ENCODE measurements at places on chromosomes 13 and 19.

- ATAC-seq = peak; percentile 7
Measured at GRCh38 chr19:35731353-35731752, 10.9 kb downstream of the IGFLR1 start.

GRCh38 chr19:1612114-1613086 lies 7.1 kb upstream of the UQCR11 start:
- ATAC-seq = no peak

GRCh38 chr19:7842661-7843294 lies 12.8 kb downstream of the EVI5L start:
- no peak for ATAC-seq

DNA sequence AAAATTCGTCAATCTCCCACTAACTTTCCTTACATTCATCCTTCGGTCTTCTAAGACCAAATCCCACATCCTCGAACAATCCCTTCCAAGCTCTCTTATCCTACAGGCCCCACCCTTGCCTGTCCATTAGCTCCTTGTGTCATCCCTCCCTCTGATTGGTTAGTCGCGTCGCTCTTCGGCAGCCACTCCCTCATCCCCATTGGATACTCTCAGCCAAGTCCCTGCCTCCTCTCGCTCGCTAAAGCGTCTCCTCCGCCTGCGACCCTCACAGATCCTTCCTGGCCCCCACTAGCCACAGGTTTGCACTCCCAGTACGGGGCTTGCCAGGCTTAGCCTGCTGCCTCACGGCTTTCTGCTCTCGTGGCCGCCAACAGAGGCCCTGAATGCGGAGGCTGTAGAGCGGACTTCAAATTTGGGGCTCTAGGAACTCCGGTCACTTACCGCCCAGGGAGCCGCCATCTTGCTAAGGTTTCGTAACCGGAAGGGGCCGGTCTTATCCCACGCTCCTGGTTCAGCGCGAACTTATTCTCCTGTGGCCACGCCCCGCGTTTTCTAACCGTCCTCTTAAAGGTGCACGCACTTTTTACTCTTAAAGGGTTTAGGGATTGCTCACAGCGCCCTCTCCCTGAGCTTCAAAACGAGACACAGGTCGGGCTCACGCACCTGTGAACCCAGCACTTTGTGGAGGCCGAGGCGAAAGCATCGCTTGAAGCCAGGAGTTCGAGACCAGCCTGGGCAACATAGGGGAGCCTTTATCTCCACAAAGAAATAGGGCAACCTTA lies at the start of gene DMAC2:
DMAC2 (minus strand) TSS at position 472 of the 782 bp plus-strand sequence; CDS start at position 459, 13 bp downstream.
- peak; percentile 99 for ATAC-seq

- ATAC-seq = no peak
Measured at GRCh38 chr19:42229301-42229854, 9.3 kb downstream of the ZNF526 start.

DNA sequence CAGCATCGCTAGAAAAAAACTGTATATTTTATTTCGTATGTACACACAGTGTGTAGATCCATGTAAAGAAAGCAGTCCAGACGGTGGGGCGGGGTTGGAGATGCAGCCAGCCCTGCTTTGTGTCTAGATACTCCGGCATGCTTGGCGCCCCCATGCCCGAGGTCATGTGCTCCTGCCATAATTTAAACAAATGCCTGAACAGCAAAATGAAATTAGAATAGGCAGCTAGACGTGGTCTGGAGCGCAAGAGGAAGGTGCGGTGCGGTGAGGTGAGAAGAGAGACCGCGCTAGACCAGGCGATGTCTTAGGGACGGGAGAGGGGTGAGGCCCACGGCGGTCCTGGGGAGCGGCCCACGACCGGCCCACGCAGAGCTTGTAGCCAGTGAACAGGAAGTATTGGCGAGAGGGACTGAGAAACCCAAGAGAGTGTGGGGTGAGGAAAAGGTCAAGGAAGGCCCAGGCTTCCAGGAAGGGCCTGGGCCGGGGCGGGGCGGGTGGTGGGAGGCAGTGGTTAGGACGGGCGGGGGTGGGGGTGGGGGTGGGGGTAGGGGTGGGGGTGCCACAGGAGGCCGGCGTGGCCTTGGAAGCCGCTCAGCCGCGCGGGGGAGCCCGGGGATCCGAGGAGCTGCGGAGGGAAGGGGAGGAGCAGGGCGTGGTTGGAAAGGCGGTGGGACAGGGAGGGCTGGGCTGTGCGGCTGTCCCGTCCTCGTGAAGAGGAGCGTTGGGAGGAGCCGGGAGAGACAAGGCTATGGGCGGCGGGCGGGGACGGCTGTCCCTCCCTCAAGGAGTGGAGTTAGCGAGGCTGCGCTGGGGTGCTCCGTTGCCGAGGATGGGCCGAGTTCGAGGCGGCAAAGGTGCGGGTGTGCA lies 254.7 kb upstream of the SGCG start:
- peak; percentile 86 for ATAC-seq

DNA sequence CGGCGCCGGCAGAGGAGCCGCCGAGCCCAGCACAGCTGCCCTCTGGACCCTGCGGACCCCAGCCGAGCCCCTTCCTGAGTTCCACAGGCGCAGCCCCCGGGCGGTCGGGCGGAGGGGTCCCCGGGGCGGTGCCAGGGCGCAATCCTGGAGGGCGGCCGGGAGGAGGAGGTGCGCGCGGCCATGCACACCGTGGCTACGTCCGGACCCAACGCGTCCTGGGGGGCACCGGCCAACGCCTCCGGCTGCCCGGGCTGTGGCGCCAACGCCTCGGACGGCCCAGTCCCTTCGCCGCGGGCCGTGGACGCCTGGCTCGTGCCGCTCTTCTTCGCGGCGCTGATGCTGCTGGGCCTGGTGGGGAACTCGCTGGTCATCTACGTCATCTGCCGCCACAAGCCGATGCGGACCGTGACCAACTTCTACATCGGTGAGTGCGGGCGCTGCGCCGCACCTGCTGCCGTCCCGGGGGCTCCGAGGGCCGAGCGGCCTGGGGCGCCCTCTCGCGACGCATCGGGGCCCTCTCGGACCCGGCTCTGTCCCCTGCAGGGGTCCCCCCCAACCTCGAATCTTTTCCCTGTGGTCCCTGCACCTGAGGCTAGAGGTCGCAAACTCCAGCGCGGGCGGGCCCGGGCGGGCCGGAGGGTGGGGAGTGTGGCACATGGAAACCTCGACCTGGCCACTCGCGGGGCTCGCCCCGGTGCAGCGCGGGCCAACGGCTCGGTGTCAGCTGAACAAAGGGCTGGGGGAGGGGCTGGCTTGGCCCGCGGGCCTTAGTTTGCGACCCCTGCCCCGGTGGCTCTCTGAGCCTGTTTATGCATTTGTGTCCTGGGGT lies at the start of gene KISS1R:
KISS1R (plus strand) TSS at position 11 of the 829 bp plus-strand sequence; CDS start at position 181, 170 bp downstream.
- ATAC-seq = peak; percentile 64

- ATAC-seq = peak; percentile 85
Measured at GRCh38 chr19:49567861-49568441, 12.4 kb downstream of the NOSIP start.

DNA sequence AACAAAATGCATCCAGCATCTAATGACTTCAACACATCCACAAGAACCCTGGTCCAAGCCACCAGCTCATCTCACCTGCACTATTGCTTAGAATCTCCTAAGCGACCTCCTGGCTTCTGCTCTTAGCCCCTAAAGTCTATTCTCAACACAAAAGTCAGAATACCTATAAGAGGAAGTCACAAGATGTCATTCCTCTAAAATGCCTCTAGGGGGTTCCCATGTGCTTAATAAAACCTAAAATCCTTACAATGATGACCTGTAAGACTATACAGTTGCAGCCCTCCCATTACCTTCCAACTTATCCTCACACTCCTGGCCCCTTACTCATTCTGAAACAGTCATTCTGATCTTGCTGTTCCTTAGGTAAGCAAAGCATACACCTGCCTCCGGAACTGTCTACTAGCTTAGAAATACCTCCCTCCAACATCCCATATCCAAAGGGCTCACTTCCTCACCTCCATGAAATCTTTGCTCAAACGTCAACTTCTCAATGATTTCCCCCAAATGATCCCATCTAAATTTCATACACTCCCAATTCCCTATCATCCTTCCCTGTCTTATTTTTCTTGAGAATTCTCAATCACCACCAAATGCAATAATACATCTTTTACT lies 10.0 kb downstream of the ATP7B start:
- ATAC-seq = no peak

DNA sequence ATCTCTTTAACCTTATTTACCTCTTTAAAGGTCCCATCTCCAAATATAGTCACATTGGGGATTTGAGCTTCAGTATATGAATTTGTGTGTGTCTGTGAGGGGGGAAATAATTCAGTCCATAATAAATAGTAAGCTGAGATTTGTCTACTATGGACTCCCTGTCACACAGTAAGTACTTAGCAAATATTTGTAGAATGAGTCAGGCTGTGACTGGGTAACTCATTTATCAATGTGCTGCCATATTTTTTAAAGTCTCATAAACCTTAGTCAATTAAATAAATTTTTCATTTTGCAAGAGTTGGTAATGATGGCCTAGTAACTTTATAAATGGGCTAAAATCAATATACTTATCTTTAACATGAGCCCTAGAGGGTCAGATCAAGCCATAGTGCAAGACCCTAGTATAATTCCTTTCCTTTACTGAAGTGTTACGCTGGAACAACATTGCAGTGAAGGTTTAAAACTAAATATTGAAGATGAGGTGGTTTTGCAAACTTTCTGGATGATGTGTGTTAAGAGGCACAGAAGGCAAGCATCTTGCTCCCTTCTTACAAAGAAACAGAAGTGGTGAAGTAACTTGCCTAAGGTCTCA lies 305.1 kb downstream of the KCNRG start:
- no peak for ATAC-seq

DNA sequence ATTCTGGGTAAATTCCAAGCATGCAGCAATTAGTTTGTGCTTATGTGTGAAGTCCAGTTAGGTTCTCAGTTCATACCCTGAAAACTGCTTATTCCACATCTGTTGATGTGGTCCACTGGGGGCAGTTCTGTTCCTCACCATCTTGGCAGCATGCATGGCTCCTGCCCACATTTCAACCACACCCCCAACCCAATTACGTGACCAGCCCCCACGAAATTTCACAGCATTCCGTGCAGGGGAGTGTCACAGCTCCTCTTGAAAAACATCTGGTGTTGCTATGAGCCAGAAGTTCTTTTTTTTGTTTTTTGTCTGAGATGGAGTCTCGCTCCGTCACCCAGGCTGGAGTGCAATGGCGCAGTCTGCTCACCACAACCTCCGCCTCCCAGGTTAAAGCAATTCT lies 9.1 kb upstream of the ERVK3-1 start:
- ATAC-seq = no peak

GRCh38 chr19:18719541-18719940 lies 36.1 kb downstream of the CRTC1 start:
- ATAC-seq = no peak

GRCh38 chr19:7078008-7078407 lies 8.5 kb downstream of the ZNF557 start:
- no peak for ATAC-seq

DNA sequence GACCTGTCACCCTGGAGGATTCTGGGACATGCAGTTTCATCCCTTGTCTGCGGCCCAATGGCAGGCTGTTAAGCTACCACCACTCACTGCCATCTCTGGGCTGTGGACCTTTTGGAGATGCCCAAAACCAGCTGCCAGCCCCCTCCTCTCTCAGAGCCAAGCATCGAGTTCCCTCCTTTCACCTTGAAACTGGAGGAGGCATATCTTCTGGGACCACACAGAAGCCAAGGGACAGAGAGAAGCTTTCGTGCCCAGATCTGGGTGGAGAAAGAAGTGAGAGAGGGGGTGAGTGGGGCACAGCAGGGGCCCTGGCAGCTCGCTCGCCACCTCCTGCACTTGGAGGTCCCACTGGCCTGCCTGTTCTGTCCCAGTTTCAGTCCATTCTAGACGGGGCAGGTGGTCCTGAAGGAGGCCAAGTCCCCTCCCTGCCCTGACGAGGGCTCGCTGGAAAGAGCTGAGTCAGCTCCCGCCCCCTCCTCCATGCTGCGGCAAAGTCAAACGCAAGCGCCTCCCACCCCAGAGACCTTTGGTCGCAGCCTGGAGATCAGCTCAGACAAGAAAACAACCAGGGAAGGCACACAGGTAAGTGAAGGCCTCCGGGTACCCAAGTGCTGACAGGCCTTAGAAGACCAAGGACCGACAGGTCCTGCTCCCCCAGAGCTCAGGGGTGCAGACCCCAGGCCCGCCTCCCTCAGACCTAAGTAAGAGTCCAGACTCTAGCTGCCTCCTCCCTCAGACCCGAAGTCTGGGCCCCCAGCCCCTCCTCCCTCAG lies 3.8 kb downstream of the BCAT2 start:
- no peak for ATAC-seq

DNA sequence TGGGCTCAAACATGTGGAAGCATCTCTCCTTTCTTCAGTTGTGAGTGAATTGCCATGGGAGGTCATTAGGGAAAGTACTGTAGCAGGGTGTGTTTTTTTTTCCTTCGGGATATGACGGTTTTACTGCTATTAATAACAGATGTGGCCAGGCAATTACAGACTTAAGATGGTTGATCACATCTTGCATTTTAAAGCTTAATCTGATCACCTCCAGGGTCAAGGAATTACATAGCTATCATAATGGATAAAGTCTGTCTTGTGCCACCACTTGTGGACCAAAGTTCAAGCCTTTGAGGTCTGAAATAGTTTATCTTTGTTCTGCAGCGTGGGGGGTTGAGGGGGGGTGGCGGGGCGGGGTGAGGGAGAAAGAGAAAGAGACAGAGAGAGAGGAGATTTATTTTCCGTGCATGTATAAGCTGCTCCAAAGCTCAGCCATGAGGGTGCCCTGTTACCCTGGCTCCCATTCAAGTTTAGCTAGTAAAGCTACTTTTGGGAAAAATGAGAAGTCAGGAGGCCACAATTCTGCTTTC lies 5.5 kb upstream of the SERP2 start:
- peak; percentile 59 for ATAC-seq

- ATAC-seq = no peak
Measured at GRCh38 chr13:114047358-114047881, 73.5 kb upstream of the C13orf46 start.

GRCh38 chr19:6540918-6541689 lies 10.3 kb downstream of the TNFSF9 start:
- ATAC-seq = no peak

DNA sequence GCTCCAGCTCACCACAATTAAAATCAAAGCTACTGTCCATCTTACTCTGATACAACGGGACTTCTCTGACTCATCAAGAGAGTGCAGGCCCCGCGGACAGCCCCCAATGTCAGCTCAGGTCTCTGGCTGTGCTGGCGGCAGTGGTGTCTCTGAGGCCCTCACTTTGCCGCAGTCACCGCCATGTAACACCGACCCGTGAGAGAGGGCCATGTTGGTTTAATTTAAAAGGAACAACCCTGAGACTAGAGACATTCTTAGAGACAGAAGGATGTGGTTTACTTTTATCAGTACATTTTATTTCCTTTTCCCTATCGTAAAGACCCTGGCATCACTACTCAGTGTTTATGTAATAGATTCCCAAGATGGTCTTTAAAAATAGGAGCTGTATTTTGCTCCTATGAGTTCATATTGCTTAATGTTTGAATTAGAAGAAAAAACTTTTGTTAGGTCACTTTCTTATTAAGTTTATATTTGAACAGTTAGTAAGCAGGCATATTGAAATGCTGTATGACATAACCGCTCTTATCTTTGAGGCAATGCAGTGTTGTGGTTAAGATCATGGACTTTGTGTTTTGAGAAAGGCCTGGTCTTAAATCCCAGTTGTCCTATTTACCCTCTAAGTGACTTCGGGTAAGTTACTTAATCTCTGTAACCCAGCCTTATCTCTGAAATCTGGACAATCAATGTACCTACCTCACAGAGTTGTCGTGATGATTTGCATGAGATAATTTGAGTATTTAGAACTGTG lies 23.4 kb downstream of the DGKH start:
- no peak for ATAC-seq

GRCh38 chr19:34232566-34233481 lies 21.5 kb upstream of the GARRE1 start:
- peak; percentile 88 for ATAC-seq

GRCh38 chr19:7790416-7790815 lies 27.4 kb downstream of the CLEC4M start:
- ATAC-seq = no peak
